Astrocyte (in vitro differentiated cells and primary cell): ENCODE measurements at places on chromosomes 1 and 21. TPM values are rescaled to one million over a fixed set of nuclear protein-coding genes. Genes with fewer than 3 reads are reported as not detected.

DNA sequence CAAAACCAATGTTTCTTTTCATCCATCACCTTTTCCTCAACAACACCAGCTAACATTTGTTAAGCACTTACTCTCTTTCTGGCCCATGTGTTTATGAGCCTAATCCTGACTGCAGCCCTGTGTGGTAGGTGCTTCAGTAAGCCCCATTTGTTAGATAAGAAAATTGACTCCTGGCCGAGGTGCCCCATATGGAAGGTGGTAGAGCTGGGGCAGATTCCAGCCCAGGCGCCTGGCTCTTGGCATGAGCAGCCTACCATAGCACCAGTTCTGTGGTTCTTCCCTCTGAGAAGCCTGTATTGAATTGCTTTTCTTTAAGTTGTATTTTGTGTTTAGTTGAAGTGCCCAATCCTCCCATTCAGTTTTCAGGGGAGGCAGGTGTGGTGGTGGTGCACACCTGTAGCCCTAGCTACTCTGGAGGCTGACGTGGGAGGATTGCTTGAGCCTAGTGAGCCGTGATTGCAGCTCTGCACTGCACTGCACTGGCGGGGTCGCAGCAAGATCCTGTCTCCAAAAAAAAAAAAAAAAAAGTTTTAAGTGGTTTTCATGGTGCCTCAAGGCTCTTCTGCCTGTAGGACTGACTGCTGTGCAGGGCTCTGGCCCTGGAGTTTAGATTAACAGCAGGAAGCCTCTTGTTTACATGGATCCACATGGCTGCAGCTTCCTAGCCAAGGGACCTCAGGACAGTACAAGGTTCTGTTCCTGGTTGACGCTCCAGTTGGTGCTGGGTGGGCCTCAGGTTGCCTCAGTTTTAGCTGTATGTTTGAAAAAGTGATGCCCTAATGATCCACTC lies 125.9 kb downstream of the MRPS6 start:
- DNase-seq: no peak

DNA sequence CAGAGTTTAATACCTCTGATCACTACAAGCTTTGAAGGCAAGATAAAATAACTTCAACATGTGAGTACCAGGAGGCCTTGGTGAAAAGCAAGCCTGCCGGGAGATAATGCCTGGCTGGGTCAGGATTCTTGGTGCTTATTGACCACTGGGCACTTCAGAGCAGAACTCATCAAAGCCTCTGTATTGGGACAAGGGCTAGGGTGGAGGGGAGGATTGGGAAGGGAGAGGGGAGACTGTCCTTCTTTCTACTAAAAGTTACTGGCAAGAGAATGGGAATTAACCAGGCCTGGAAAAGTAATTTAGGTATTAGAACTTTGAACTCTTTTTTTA lies 35.2 kb downstream of the NEK2 start:
- DNase-seq: no peak

DNA sequence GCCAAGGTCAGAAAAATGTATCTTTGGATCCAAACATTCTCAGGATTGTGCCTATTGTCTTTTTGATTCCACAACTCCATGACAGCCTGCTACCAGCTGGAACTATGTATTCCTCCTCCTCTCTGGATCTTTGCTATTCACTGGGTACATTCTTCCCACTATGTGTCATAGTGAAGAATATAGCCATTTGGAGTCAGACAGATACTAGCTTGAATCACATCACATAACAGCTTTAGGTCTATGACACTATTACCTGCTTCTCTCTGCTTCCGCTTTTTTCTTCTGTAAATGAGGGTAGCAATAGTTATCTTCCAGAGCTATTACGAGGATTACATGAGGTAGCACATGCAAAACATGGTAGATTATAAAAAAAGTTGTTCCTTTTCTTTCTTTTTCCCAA lies 5.4 kb upstream of the EXO1 start:
- peak; percentile 64 for DNase-seq

DNA sequence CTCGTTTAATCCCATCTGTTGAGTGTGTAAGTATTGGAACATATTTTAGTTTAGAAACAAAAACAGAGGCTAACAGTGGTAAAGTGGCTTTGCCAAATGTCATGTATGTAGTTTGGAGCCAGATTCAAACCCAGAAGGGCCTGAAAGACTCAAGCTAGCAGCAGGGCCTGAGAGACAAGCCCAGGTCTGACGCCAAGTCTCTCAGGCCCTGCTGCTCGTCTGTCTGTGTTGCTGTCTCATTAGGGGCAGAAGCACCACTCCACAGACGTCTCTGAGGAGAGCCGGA lies 8.3 kb downstream of the CITED4 start:
- DNase-seq: no peak

- no peak for DNase-seq
Measured at GRCh38 chr1:38141483-38141882, 94.9 kb upstream of the POU3F1 start.

- DNase-seq: no peak
Measured at GRCh38 chr1:228794810-228795209, 59.5 kb downstream of the RHOU start.

DNA sequence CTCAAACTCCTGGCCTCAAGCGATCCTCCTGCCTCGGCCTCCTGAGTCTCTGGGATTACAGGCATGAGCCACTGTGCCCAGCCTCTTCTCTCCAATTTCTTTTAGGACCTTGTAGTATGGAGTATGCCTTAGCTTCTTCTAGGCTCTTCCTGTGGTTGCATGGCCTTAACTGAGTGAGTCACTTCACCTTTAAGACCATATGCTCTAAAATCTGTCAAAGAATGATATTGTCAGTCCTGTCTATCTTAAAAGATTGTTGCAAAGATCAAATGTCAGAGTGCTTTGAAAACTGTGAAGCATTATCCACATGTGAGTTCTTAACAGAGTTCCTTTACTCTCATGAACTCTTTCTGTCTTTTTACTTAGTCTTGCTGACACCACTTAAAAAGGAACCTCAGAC lies 37.2 kb downstream of the ATP2B4 start:
- DNase-seq: no peak

VTCN1 gene
- 0.43 and 1.3 TPM in 2 replicates for total RNA-seq

FCMR gene
- total RNA-seq: 0.55 and 0.73 TPM in 2 replicates

CDK18 gene
- 15.7 and 17.8 TPM in 2 replicates for total RNA-seq

GPR153 gene
- 3.0 and 3.7 TPM in 2 replicates for total RNA-seq

TSPEAR gene
- total RNA-seq: not detected in 2 replicates

ENSA gene
- 83.9 and 99.6 TPM in 2 replicates for total RNA-seq

VSIG8 gene
- total RNA-seq: not detected in 2 replicates

CD58 gene
- total RNA-seq: 13.0 and 13.7 TPM in 2 replicates
